Spleen (tissue), 13 donors: ENCODE measurements at places on chromosomes 11 and 22.

DNA sequence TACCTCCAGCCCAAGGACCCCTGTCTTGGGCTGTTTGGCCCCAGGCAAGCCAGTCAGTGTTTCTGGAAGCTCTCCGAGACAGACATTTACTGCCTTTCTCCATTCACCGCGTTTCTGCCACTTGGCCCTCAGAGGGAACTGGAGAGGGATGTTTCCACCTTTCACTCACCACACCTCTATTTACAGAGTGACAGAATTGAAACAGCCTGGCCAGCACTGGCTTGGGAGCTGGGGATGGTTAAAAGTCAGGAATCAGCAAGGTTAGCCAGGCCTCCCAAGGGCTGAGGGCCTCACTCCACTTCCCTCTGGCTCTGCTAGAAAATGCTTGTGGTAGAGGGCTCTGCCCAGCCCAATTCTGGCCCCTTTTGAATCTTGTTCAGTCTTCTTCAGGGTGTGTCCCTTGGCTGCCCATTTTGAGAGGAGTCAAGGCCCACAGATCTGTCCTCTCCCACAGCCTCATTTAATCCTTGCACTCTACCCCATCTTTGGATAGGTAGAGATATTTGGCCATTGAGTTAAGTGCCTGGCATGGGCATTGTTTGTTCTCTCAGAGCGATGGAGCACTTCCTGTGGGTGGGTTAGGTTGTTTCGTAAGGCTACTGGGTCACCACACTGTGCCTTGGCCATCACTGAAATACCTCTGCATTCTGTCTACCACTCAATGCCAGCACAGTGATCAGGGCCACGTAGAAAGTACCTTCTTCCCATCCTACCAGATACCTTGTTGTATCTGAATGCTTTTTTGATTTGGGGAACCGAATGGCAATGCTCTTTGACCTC is 119.2 kb downstream of the MICAL2 start:
- no peak for DNase-seq

- DNase-seq = peak; percentile 59
These were observed 1.9 kb upstream of the ESS2 start for GRCh38 chr22:19146215-19146968.

DNA sequence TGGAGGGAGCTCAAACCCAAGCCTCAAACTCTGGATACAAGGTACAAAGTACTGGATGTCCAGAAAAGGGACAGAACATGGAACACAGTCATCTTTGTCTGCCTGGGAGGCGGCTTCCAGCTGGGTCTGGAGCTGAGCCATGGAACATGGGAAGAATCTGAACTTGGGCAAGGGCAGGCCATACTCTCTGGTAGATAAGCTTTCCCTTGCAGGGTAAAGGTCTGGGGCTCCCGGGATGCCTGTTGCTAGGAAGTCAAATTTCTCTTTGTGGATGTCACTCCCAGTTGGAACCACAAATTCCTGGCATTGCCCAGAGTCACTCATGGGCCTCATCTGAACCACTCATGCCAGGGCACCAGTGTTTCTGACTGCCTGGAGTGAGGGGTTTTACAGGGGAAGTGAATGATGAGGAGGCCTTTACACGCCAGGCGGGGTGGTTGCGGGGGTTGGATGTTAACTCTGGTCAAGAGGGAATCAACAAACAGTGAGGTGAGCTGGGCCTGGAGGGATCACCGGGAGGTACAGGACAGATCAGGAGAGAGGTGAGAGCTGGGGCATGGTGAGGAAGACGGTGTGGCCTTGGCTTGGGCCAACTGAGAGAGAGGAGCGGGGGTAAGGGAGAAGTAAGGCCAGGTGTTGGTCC is 5.7 kb downstream of the FTH1 start:
- peak; percentile 68 for DNase-seq

GRCh38 chr11:27926981-27927481 is 180.9 kb downstream of the KIF18A start:
- no peak for DNase-seq

DNA sequence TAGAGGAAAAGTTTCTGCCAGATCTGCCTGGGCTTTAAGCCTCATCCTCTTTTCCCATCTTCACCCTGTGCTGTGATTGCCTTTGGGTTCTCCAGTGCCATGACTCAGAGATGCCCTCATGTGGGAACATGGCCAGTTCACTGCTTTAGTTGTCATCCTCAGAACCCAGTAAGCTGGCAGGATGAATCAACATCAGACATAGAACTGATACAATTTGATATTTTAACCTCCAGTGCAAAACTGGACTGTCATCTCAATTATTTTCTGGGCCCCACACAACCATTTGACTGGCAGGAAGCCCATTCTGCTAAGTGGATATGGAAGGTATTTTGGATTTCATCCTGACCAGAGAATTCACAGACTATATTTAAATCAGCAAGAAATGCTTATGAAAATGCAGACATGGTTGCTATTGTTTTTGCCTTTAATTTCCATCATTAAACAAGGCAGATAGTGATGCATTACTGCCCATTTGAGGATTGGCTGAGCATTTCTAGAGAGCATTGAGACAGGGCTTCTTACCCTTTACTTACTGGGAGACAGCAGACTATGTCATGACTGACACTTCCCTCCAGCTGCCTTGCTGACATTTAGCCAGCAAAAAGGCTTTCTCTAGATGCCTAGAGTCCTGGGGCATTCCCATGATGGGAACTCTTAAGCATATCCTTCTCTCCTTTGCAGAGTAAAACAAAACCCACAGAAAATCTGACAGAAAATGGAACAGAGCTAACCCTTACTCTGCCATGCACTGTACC is 327.1 kb upstream of the MTNR1B start:
- no peak for DNase-seq

- DNase-seq = no peak
These were observed 30.9 kb upstream of the MPEG1 start for GRCh38 chr11:59243633-59244032.

DNA sequence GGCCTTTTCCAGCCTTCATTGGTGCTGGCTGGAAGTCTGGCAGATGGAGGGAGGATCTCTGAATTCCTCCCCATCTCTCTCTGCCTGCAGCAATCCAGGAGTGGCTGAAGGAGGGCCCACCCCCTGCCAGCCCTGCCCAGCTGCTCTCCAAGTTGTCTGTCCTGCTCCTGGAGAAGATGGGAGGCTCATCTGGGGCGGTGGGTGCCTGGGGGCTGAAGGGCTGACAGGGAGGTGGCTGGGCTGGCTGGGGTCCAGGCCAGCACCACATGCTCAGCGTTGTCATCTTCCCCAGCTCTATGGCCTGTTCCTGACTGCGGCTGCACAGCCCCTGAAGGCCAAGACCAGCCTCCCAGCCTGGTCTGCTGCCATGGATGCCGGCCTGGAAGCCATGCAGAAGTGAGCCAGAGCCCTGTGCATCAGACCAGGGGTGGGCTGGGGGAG is 12.2 kb downstream of the TKFC start:
- no peak for DNase-seq

GRCh38 chr22:33051960-33052839 is 6.0 kb downstream of the SYN3 start:
- DNase-seq = no peak

GRCh38 chr11:14539982-14540421 is 19.8 kb upstream of the PSMA1 start:
- DNase-seq = no peak

- DNase-seq = peak; percentile 64
These were observed 1.5 kb downstream of the PPFIA1 start for GRCh38 chr11:70272009-70272408.

GRCh38 chr11:35803115-35803514 is 140.5 kb downstream of the TRIM44 start:
- DNase-seq = no peak

- no peak for DNase-seq
These were observed 120.9 kb downstream of the GALNT18 start for GRCh38 chr11:11500744-11501487.

DNA sequence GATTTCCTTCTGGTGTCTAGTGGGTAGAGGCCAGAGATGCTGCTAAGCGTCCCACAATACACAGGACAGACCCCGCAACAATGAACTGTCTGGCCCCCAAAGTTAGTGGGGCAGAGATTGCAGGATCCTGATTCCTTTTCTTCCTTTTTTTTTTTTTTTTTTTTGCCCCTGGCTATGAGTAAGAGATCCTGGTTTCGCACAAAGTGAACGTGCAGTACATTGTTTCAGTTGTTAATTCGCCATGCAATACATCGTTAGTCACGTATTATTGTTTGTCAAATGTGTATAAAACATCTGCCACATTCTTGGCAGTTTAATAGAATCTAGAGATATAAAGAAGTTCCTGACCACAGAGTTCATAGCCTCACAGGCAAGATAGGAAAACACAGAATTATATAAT is 20.2 kb downstream of the ST3GAL4 start:
- no peak for DNase-seq

GRCh38 chr11:19084661-19085315 is 24.3 kb upstream of the MRGPRX2 start:
- no peak for DNase-seq

DNA sequence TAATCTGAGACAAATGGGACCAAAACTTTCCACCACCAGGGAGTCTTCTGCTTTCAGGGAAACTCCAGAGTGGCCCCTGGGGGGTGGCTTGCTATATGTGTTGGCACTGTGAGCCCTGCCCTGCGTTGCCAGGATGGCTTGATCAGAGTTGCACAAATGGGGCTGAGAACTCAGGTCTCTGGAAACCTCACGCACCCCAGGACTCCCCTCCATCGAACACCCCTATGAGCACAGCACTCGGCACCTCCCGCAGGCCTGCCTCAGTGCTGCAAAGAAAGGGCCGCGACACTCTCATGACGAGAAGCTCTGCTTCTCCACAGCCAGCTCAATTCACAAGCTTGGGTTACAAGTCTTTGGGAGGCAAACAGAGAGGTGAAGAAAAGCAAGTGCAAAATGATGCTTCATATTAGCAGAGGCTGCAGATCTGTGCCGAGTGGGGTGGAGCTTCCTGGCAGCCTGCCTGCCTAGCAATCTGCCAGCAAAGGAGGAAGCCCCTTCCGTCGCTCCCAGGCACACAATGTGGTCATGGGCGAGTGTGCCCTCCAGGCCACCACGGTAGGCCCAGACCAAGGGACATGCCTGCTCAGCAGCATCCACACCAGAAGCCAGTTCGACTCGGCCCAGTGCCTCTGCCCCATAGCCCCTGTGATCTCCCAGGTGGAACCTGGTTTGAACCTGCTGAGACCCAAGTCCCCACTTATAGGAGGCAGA is 55.7 kb downstream of the MYH9 start:
- DNase-seq = peak; percentile 95

DNA sequence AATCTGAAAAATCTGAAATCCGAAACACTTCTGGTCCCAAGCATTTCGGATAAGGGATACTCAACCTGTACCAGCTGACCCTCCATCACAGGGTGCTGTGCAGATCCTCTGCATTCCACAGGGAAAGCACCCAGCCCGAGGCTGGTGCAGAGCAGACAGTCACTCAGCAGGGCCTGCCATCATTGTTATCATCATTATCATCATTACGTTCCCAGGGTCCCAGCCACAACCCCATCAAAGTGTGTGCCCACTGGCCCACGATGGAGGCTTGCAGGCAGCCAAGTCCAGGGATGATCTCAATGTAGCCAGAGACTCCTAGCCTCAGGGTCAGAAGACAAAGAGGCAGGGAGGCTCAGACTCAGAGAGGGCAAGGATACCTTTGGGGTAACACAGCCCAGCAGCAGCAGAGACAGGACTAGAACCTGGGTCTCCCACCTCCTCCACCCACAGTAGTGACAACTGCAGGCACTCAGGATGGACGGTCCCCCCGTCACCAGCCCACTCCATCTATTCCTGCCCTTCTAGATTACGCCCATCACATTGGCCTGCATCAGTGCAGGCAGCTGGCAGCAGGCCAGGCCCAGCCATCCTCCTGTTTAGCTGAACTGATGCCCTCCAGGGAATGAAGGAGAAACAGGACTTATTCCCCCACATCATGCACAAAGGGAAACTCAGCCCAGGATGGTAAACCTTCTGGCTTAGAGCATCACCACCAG is 10.3 kb downstream of the GAL3ST1 start:
- DNase-seq = no peak

- DNase-seq = no peak
These were observed 173.5 kb downstream of the RRAS2 start for GRCh38 chr11:14185461-14185860.

GRCh38 chr11:67368621-67369020 is 4.8 kb downstream of the CLCF1 start:
- no peak for DNase-seq

DNA sequence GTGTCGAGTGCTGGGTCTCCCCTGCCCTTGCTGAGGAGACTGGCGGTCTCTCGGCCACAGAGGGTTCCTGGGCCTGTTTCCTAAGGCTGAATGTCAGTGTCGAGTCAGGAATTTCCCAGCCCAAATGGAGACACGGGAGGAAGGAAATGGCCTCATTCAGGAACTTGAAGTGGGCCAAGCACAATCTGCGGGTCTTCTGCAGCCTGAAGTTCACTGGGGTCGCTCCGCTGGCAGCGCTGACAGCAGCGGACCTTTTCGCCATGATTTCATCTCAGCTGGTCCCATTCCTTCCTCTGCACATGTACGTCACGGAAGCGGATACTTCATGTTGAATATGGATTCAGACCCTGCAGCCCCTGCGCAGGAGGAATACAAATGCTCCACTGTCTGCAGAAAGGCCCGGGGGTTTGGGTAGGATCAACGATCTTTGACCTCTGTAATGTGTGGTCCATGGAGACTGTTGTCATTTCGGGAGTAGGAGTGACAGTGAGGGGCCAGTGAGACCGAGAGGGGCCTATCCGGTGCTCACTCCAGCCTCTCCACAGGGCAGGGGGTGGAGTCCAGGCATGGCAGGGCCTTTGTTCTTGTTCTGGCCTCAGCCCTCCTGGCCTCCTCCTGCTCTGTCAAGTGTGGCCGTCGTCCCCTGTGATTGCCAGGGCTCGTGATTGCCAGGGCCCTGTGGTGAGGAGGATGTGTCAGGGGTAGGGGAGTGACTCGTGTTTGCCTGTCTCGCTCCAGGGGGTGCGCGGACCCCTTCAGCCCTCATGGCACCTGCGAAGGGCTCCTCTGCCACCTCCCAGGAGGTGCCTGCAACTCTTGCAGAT is 402.3 kb downstream of the TBC1D22A start:
- peak; percentile 58 for DNase-seq

DNA sequence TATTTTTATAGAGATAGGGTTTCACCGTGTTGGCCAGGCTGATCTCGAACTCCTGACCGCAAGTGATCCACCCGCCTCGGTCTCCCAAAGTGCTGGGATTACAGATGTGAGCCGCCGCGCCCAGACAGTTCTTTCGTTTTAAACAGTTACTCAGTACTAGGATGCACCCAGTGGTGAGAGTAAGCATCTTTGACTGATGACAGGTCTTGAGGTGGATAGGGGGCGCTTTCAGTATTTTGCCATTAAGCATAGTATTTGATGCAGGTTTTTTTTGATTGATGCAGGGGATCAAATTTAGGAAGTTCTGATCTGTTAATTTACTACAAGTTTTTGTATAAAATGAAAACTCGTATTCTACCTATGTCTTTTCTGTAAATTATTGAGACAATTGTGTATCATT is 13.2 kb upstream of the TRIM34 start:
- no peak for DNase-seq
